ENCODE measurements at places on chromosomes 7 and 10. TPM values are rescaled to one million over a fixed set of nuclear protein-coding genes. Genes with fewer than 3 reads are reported as not detected.

GFRA1 gene
- total RNA-seq, result 73.0 TPM

GPRIN2 gene
- 1.3 TPM for total RNA-seq

C10orf62 gene
- not detected for total RNA-seq

OR2A5 gene
- not detected for total RNA-seq

DNA sequence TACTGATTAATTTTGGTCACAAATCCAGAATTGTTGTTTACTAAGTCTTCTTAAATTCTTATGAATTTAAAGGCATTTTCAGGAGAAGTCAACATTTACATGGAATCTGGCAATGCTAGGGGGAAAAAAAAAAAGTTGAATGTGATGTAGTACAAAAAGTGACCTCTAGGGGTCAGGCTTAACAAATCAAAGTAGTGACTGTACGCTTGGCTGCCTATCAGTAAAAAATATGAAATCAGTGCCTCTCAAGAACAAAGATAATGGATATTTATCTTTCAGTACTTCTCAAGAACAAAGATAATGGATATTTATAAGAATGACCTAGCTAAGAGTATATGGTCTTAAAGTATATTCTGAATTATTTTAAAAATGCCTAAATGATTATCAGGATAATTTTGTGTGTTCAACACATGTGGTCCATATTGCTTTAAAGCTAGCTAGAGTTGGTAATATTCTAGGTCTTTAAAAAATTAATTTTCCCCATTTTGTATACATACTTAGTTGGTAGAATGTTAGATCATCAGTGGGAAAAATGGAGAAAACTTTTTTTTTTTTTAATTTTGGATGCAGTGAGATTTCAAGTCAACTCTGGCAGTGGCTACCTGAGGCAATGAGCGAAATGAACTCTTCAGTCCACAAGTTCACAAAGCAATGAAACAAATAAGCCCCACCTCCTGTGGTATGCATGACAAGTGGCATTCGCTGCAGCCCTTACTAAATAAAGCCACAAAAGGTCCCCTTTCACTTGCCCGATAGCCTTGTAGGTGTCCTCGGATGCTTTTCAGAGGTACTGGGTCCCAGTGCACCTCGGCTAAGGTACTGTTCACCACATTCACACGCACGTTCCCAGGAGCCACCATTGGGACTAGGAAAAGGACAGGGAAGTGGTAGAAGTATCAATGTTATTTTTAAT, 51.2 kb upstream of the LAMB4 start:
- H3K27ac ChIP-seq, result no peak overlapping the region
- no peak overlapping the region for H3K4me3 ChIP-seq
- no peaks in the 10 kb centered on the region for H3K27me3 ChIP-seq

DNA sequence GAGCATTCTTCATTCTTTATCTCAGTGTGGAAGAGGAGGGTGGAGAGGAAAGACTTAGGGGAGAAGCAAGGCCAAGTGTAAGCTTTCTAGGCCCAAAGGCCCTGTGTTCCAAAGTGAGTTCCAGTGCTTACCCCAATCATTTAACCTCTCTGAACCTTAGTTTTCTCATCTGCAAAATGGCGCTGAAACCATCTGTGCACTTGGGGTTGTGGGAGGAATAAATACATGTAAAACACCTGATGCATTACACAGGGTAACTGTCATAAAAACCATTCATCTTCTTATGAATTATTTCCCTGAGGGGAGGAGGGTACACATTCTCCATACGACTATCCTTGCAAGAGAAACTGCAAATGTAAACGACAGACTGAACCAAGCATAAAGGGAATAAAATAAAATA, 19.0 kb downstream of the PIK3AP1 start:
- H3K36me3 ChIP-seq, result no peaks in the 10 kb centered on the region
- no peak overlapping the region for H3K27ac ChIP-seq
- H3K27me3 ChIP-seq, result no peaks in the 10 kb centered on the region
- H3K4me3 ChIP-seq, result no peak overlapping the region
- no peak for DNase-seq

GRCh38 chr7:51035716-51036115, 253.0 kb upstream of the GRB10 start:
- no peak for DNase-seq
- no peak overlapping the region for H3K27ac ChIP-seq
- no peak overlapping the region for H3K4me3 ChIP-seq
- H3K36me3 ChIP-seq, result no peaks in the 10 kb centered on the region

DNA sequence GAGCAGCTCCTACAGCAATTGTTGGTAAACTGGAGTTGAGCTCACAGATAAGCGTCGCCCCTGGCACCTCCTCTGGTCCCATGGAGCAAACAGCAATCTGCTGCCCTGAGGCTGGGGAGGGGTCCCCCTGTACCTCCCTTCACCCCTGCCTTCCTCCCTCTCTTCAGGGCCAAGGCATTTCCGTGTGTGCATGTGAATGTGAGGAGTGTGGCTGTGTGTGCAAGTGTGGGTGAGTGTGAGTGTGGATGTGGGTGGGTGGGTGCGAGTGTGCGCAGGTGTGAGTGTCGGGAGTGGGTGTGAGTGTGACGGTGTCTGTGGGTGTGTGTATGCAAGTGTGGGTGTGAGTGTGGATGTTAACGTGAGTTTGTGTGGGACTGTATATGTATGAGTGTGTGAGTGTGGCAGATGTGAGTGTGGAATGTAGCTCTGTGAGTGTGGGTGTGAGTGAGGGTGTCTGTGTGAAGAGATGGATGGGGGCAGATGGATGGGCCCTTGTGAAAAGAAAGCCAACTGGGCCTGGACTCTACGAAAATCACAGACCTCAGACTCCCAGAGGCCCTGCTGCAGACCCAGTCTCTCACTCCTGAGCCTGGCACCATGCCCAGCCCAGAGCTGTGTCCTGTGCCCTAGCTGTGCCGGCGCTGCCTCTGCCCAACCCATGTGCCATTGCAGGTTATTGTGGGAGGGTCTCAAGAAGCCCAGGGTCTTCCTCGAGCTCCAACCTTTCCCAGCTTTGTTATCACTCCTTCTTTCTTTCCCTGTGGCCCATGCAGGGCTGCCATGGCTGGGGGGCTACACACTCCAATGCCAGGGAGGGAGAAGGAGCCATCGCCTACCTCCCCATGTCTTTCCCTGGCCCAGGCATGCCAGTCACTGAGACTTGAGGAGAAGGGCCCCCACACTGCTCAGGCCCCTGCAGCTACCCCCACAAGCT, 73.9 kb downstream of the GRID1 start:
- DNase-seq, result no peak
- no peak overlapping the region for H3K27ac ChIP-seq
- H3K4me3 ChIP-seq, result no peak overlapping the region
